Peyer's patch (tissue), 4 donors: ENCODE measurements at places on chromosomes 12 and 14. TPM values are rescaled to one million over a fixed set of nuclear protein-coding genes. Genes with fewer than 3 reads are reported as not detected.

DNA sequence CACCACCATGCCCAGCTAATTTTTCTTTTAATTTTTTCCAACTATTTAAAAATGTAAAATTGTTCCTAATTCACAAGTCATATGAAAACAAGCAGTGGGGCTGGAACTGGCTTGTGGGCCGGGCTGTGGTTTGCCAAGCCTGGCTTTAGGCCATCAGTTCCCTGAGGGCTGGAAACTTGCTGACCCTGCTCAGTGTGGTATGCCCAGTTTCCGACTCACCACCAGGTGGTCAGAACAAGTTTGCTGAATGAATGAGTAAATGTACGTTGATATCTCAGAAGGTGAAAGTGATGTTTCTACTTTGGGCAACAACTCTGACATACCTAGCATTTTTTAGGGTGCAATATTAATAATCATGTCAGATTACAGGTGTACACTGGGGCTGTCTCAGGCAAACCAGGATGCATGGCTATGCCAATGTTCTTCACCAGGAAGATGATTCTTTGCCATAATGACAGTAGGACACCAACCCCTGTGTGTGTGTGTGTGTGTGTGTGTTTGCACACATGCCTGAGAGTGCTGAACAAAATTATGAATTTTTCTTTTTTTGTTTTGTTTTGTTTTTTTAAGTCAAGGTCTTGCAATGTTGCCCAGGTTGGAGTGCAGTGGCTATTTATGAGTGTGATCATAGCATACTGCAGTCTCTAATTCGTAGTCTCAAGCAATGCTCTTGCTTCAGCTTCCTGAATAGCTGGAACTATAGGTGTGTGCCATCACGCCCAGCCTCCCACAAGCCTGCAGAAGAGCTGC is 106.1 kb downstream of the PTPN11 start:
- H3K27me3 ChIP-seq: no peaks in the 10 kb centered on the region
- no peak for DNase-seq
- H3K4me3 ChIP-seq: no peak overlapping the region
- H3K27ac ChIP-seq: no peak overlapping the region
- H3K4me1 ChIP-seq: no peaks in the 10 kb centered on the region
- no peaks in the 10 kb centered on the region for H3K36me3 ChIP-seq

DNA sequence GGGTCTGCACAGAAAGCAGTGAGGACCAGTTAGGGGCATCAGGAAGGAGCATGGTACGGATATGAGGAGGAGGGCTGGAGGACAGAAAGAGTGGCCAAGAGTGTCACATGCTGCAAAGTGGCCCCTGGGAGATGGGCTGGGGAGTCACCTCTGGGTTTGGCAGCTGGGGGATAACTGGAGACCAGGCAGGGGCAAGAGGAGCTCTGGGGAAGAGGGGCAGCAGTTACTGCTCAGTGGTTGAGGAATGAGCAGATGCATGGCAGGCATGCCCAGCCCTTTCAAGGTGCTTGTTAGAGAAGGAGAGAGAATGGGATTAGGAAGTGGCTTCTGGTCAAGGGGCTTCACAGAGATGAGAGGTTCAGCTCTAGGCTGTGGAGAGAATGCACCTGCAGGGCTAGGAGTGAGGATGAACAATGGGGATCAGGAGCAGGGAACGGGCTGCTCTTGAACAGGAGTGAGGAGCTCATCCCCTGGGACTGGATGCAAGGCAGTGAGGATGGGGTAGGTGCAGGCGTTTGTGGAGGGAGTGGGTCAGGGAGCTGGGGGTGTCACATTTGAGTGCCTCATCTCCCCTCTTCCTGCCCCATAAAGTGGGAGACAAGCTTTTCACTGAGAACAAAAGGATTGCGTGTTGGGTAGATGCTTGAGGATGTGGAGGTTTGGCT is 127.5 kb downstream of the PAPOLA start:
- DNase-seq: peak; percentile 8
- H3K36me3 ChIP-seq: no peaks in the 10 kb centered on the region
- no peak overlapping the region for H3K4me3 ChIP-seq
- no peaks in the 10 kb centered on the region for H3K4me1 ChIP-seq
- no peaks in the 10 kb centered on the region for H3K27me3 ChIP-seq
- no peak overlapping the region for H3K27ac ChIP-seq

DNA sequence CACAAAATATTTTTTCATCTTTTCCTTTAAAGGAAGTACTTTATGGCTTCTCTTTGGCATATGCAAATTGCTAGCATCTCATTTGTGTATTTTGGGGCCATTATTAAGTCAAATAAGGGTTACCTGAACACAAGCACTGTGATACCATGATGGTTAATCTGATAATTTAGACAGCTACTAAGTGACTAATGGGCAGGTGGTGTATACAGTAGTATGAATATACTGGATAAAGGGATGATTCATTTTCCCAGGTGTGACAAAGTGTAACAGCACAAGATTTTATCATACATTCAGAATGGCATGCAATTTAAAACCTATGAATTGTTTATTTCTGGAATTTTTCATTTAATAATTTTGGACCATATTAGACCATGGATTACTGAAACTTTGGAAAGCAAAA is 27.2 kb upstream of the ANO4 start:
- H3K4me1 ChIP-seq: no peaks in the 10 kb centered on the region
- DNase-seq: no peak
- H3K27me3 ChIP-seq: no peaks in the 10 kb centered on the region
- no peak overlapping the region for H3K27ac ChIP-seq

- H3K27me3 ChIP-seq: no peaks in the 10 kb centered on the region
- no peak for DNase-seq
- no peak overlapping the region for H3K27ac ChIP-seq
- H3K4me1 ChIP-seq: no peaks in the 10 kb centered on the region
Observed at GRCh38 chr14:63773504-63773903, 45.6 kb upstream of the SGPP1 start.

- H3K27me3 ChIP-seq: no peaks in the 10 kb centered on the region
- no peaks in the 10 kb centered on the region for H3K4me1 ChIP-seq
- no peak for DNase-seq
- H3K27ac ChIP-seq: no peak overlapping the region
- no peak overlapping the region for H3K4me3 ChIP-seq
Observed at GRCh38 chr12:50314636-50315312, 31.5 kb upstream of the LIMA1 start.

The RASSF8 gene
- total RNA-seq: 1.2 TPM

GRCh38 chr14:93112891-93113677 is 2.6 kb downstream of the ITPK1 start:
- DNase-seq: peak; percentile 97
- peak overlapping the region; percentile 66 for H3K4me3 ChIP-seq
- no peaks in the 10 kb centered on the region for H3K36me3 ChIP-seq
- no peaks in the 10 kb centered on the region for H3K27me3 ChIP-seq
- H3K27ac ChIP-seq: peak overlapping the region; percentile 100

- no peak overlapping the region for H3K27ac ChIP-seq
- no peak for DNase-seq
- no peaks in the 10 kb centered on the region for H3K4me1 ChIP-seq
- H3K36me3 ChIP-seq: no peaks in the 10 kb centered on the region
- H3K27me3 ChIP-seq: no peaks in the 10 kb centered on the region
Observed at GRCh38 chr14:94571395-94571794, 9.8 kb upstream of the SERPINA5 start.

DNA sequence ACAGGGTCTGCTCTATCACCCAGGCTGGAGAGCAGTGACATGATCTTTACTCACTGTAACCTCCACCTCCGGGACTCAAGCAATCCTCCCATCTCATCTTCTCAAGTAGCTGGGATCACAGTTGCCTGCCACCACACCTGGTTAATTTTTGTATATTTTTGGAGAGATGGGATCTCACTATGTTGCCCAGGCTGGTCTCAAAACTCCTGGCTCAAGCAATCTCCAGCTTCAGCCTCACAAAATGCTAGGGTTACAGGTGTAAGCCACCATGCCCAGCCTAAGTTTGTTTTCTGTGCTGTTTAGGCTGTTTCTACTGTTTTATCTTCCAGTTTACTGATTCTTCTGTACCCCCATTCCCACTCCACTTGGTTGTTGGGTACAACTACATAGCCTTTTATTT is 66.3 kb downstream of the INSM2 start:
- no peaks in the 10 kb centered on the region for H3K4me1 ChIP-seq
- H3K36me3 ChIP-seq: no peaks in the 10 kb centered on the region

DNA sequence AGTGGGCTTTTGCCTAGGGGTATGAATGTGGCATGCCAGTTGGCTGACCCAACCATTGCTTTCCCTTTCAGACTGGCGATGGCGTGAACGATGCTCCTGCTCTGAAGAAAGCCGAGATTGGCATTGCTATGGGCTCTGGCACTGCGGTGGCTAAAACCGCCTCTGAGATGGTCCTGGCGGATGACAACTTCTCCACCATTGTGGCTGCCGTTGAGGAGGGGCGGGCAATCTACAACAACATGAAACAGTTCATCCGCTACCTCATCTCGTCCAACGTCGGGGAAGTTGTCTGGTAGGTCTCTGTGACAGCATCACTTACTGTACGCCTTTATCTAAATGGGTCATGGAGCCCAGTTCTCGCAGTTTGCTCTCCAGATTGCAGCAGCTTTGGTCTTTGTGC is 61.1 kb downstream of the ATP2A2 start:
- H3K27ac ChIP-seq: no peak overlapping the region
- no peaks in the 10 kb centered on the region for H3K27me3 ChIP-seq
- peaks cover 99% of the 10 kb centered on the region for H3K36me3 ChIP-seq
- no peaks in the 10 kb centered on the region for H3K4me1 ChIP-seq
- no peak overlapping the region for H3K4me3 ChIP-seq

The KCNK10 gene
- 0.70 TPM for total RNA-seq

DNA sequence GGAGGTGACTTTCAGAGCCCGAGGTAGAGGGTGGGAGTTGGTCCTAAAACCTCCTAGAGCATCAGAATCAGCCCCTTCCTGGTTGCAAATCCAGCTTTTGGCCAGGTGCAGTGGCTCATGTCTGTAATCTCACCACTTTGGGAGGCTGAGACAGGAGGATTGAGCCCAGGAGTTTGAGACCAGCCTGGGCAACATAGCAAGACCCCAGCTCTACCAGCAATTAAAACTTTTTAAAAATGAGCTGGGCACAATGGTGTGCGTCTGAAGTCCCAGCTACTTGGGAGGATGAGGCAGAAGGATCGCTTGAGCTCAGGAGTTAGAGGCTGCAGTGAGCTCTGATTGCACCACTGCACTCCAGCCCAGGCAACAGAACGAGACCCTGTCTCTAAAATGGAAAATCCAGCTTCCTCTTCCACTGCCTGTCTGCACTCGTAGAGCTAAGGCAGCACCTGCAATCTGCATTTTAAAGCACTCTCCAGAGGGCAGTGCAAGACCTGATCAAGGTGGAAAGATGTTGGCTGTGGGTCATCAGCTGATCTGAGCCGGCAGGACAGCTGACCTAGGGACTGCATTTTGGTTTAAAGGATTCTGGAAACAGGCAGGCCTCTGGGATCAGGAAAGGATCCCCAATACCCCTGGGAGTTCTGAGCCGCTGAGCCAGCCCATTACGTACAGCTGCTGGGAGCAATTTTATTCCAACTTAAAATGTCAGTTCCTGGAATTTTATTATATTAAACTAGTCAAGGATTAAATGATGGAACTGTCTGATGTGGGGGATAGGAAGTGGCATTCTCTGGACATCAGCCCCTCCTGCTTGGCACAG is 1.8 kb upstream of the TESC start:
- no peak overlapping the region for H3K27ac ChIP-seq
- peak; percentile 11 for DNase-seq

The PRB2 gene
- not detected for total RNA-seq

The SERPINA5 gene
- not detected for total RNA-seq

DNA sequence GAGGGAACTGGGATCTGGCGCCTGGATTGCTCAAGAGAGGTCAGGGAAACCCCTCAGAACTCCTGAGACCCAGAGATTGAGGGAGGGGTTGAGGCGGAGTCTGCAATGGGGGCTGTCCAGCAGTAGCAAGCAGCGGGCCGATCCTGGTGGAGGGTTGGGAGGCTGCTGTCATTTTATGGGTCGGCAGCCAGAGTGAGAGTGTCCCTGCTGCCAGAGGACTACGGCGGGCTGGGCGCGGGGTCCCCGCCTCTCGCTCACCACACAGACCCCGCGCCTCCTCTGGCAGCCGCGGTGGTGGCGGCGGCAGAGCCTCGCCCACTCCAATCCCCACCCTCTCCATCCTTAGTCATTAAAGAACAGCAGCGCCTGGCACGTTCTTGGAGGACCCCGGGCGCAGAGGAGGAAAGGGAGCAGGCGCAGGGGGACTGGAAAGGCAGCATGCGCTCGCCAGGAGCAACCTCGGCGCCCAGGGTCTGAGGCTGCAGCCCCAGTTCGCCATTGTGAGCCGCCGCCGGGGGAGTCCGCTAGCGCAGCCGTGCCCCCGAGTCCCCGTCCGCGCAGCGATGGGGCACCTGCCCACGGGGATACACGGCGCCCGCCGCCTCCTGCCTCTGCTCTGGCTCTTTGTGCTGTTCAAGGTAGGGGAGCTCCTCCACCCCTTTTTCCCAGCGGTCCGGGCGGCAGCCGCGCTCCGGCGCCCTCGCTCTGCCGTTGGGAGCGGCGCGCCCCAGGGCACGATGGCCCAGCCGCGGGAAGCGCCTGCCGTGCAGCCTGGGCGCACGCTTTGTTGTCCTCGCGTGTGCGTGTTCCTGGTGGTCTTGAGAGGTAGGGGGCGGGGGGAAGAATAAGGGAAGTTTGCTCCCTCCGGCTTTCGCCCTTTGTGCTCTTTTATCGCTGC is at the start of gene PTPRO:
TSS of gene PTPRO (plus strand) at position 345 of the 898 bp plus-strand sequence.
- no peak within 1 kb of the TSS for H3K27ac ChIP-seq
- DNase-seq: no peak
- H3K27me3 ChIP-seq: no peaks in the 10 kb centered on the region
- no peaks in the 10 kb centered on the region for H3K36me3 ChIP-seq
- H3K4me3 ChIP-seq: no peak within 1 kb of the TSS
- no peaks in the 10 kb centered on the region for H3K4me1 ChIP-seq

- peak overlapping the region; percentile 49 for H3K27ac ChIP-seq
- no peaks in the 10 kb centered on the region for H3K27me3 ChIP-seq
- H3K4me1 ChIP-seq: no peaks in the 10 kb centered on the region
- DNase-seq: no peak
- no peak overlapping the region for H3K4me3 ChIP-seq
- no peaks in the 10 kb centered on the region for H3K36me3 ChIP-seq
Observed at GRCh38 chr12:93135286-93136239, 206.5 kb upstream of the EEA1 start.

The CHMP4A gene
- total RNA-seq: 63.5 TPM

DNA sequence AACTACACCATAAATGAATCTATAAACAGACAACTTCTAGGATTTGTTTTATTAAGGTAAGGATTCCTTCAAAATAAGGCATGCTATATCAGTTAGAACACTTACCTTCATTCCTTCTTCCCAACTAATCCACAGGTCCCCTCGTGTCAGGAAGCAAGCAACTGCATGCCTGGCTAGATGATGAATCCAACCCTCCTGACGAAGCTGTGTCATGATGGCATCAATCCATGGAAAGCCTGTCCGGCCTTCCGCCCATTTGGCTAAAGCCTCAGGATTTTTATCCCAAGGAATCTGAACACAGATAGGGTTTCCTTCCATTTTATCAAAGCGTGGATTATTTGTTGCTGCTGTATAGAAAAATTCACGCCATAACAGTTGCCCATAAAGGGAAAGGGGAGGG is 12.5 kb upstream of the MTERF2 start:
- no peak overlapping the region for H3K4me3 ChIP-seq
- H3K27ac ChIP-seq: no peak overlapping the region
- H3K4me1 ChIP-seq: no peaks in the 10 kb centered on the region
- H3K36me3 ChIP-seq: no peaks in the 10 kb centered on the region
- H3K27me3 ChIP-seq: no peaks in the 10 kb centered on the region

GRCh38 chr14:100117633-100118395 is 41.6 kb downstream of the DEGS2 start:
- H3K36me3 ChIP-seq: no peaks in the 10 kb centered on the region
- H3K4me3 ChIP-seq: no peak overlapping the region
- no peak overlapping the region for H3K27ac ChIP-seq
- H3K27me3 ChIP-seq: no peaks in the 10 kb centered on the region
- H3K4me1 ChIP-seq: no peaks in the 10 kb centered on the region
